ENCODE measurements at places on chromosomes 5 and 9. TPM values are rescaled to one million over a fixed set of nuclear protein-coding genes. Genes with fewer than 3 reads are reported as not detected.

Gene F2RL1
- polyA plus RNA-seq: 4.8 TPM

Gene CSF1R
- polyA plus RNA-seq: 0.59 TPM

Gene CCDC183
- 0.26 TPM for polyA plus RNA-seq

Gene ITGA1
- polyA plus RNA-seq: 16.5 TPM

DNA sequence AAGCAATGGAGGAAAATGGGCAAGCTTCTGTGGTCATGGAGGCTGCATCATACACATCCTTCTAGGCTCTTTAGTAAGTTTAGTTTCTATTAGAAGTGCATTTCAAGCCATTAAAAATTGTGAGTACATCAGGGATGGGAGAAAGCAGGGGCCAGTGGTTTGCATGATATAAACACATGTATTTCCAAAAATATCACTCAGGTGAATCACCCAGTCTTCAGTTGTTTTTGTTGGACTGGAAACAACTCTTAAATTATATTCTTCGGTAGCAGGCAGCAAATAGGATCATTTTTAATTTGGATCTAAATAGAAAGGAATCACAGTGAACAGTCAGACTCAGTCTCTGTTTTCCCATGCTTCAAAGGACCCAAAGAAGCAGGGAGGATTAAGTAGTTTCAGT lies 657.9 kb downstream of the TLR4 start:
- DNase-seq: no peak

GRCh38 chr9:38141746-38142591 lies 72.9 kb upstream of the SHB start:
- DNase-seq: no peak

DNA sequence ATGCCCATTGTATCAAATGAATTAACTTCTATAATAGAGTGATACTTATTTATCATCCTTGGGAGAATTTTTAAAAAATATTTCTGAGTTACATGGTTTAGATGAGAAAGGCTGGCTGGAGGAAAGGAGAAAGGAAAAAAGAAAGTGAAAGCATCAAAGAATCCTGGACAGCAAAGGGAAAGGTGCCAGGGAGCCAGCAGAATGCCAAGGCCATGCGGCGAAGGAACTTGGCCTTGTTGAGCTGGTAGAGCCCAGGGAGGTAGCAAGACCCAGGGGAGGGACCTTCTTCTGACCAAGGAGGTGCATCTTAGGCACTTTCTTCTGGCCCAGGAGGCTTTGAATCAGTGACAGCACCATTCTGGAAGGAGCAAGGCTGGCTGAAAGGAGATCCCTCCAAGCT lies 240.5 kb downstream of the ENC1 start:
- no peak for DNase-seq

- no peak for DNase-seq
Measured at GRCh38 chr9:129013674-129014073, 14.5 kb downstream of the SH3GLB2 start.

DNA sequence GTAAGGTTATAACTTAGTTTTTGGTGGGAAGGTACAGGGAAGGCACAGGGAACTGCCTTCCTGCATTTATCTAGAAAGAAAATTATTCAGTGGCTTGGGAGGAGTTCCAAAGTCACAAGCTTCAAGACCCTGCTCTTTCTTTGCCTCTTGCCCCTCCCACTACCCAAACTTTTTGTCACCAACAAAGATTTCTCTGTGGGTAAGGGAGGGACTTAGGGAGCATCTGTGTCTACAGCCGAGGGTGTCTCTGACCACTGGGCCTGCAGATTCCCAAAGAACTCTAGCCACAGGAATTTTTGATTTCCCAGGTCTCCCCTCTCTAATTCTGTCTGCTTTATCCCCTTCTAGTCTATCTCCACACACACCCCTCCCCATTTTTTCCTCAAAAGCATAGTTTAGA lies 2.1 kb downstream of the ECSCR start:
- DNase-seq: no peak

- DNase-seq: no peak
Measured at GRCh38 chr5:178207917-178208280, 3.6 kb downstream of the HNRNPAB start.

DNA sequence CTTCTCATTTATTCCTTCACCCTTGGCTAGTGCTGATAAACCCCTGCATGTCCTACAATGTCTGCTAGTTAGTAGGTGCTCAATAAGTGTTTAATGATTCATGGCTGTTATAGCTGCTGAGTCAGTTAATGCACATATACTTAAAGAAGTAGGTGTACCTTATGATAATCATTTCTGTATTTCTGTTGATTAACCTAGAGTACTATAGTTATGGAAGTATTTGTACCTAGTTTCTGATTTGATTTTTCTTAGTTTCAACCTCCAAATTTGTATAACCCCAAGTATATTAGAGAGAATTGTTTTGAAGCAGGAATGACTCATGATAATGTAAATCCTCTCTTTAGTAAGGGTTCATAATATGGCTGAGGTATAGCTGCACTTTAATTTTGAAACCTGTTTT lies 8.9 kb downstream of the SMAD5 start:
- DNase-seq: no peak

GRCh38 chr5:38660194-38660668 lies 103.8 kb upstream of the LIFR start:
- no peak for DNase-seq

- no peak for DNase-seq
Measured at GRCh38 chr9:114244570-114244969, 78.3 kb upstream of the ORM1 start.

DNA sequence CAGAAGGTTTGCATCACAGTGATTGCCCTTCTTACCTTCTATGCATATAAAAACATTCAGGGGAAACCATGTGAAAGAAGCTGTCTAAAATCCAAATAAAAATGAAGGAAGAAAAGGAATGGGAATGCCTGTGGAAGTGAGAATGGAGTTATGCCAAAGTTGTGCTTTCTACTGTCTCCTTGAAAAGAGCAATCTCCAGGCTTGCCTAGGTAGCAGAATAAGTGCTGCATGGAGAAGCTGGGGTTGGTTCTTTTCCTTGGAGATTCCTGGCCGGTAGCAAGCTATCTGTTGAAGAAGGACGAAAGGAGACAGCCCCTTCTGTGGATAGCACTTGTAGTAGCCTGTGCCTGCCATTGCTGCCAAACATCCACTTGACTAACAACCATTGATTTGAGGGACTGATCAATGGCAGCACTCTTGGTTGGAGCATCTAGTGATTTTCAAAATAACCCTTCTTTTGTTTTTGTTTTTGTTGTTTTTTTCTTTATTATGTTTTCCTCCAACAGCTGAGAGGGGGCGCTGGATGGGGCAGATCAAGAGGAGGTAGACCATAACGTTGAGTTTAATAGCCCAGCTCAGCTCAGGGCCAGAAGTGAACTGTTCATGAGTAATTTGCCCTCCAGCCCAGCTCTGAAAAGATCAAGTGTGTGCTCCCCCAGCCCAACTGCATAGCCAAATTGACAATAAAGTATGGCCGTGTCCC lies 1.6 kb downstream of the PLCXD3 start:
- no peak for DNase-seq

- DNase-seq: no peak
Measured at GRCh38 chr5:127608077-127608660, 40.7 kb upstream of the CTXN3 start.

GRCh38 chr9:93126151-93126781 lies 7.8 kb downstream of the NINJ1 start:
- DNase-seq: peak; percentile 46

- no peak for DNase-seq
Measured at GRCh38 chr5:151218177-151218576, 5.7 kb downstream of the CCDC69 start.

GRCh38 chr5:80487829-80488721 lies at the start of gene FAM151B:
TSS of gene FAM151B (plus strand) at chr5:80488100. CDS start at chr5:80488124, 24 bp downstream.
- peak; percentile 74 for DNase-seq

GRCh38 chr5:60843386-60843935 lies 608 bp downstream of the ELOVL7 start:
- DNase-seq: no peak

- DNase-seq: no peak
Measured at GRCh38 chr9:134655101-134655500, 13.5 kb downstream of the COL5A1 start.

DNA sequence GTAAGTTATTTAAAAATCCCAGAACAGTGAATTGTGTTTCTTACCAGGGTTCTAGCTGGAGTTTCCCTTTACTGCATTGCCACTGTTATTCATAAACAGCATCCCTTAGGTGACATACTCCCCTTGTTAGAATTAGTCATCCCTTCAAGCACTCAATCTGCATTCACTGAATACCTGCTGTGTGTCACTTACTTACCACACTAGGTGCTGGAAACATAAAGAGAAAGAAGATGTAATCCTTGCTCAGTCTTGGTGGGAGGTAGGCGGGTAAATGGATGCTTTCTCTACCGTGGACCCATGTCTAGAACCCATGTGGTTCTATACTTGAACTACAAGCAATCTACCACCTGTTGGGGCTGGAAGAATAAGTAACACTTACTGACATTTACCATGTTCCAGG lies 371.6 kb downstream of the KDM4C start:
- no peak for DNase-seq

DNA sequence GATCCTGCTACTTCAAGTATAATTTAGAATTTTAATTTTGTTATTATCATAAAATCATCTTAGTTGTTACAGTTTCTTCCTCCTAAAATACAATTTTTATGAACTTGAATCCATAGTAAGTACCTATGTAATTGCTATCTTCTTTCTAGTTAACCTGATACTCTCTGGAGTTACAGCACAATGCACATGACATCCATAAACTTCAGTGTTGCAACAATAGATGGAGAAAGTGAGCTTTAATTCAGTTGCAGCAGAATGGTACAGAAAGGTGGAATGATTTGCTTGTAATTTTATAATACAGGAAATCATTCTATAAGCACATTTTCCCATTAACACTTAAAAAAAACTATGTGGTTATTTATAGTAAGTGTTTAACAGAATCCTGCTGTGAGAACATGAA lies 372.0 kb downstream of the CDH9 start:
- no peak for DNase-seq

GRCh38 chr5:33850100-33850594 lies 41.6 kb downstream of the ADAMTS12 start:
- DNase-seq: peak; percentile 27

DNA sequence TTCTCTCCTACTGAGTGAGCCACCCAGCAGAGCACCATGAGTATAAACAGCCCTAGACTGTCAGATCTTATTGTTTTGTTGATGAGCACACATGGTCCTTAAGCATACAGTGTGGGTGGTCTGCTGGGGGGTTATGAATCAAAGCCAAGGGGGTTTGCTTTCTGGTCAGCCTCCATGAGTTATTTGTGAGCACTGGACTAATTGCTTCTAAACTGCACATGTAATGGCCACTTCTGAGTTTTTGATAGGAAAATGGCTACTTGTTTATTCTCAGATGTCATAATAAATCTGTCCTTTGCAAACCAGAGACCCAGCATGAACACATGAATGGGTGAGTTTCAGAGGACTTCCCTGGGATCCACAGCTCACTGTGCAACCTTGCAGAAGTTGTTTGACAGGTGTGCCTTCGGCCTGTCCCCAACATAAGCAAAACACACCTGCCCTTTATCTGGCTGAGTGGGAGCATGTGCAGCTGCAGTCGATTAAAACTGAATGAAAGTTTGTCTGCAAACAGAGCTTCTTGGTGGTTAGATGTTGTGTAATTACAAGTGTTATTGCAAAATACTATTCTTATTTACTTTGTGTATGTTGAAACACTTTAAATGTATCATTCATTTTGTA lies 35.9 kb downstream of the MAMDC2 start:
- no peak for DNase-seq

DNA sequence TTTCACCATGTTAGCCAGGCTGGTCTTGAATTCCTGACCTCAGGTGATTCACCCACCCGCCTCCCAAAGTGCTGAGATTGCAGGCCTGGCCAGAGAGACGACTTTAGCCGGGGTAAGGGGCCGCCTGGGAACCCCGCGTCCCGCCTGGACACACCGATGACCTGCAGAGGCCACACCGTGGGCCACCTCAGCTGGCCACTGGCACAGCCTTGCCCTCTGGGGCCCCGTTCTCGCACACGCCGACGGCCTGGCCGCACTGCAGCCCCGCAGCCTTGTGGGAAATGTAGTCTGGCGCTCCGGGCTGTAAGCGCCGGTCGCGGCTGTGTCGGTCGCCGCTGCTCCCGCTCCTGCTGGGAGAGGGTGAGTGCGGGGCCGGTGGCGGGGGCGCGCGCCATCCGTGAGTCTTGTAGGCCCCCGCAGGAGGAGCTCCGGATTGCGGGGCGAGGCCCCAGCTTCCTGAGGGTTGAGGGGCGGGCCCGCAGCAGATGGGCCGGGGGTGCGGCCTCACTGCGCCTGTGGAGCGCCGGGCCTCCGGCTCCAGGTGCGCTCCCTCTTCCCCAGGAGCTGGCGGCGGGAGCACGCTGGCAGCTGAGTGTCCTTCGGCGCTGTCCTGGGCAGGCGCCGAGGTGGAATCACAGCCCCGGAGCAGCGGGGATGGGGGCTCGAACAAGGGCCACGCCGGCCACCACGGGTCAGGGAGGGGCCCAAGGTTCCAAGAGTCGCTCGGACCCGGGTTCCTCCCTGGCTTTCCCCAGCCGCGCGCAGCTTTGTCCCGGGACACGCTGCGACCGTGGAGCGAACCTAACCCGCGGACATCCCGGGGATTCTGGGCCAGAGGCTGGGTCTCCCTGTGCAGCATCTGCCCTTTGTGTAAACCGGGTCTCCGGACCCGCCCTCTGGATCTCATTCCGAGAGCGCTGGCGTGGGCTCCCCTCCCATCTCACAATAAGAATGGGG lies at the start of gene ZFP2:
Gene ZFP2, plus strand, starts transcription at position 299 of the 957 bp plus-strand sequence. CDS start 35,401 bp downstream, outside the sequence.
- DNase-seq: no peak

- no peak for DNase-seq
Measured at GRCh38 chr9:129841071-129841470, 5.8 kb downstream of the USP20 start.

DNA sequence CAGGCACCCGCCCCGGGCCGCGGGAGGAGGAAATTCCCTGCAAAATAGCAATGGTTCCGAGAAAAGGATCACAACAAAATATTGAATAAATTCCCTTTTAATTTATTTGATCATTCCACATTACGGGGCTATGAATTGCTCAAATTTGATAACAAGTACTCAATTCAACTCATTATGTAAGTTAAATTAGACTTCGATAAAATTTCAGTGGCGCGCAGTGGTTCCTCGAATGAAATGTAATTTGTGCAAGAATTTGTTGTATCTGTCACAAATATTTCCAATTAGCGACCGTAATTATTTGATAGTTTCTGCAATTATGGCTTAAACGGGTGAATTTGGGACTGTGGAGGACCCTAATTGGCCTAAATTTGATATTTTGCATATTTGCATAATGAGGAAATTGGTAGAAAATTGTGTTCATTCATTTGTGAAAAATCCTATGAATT lies 76.0 kb upstream of the TBCA start:
- DNase-seq: no peak

DNA sequence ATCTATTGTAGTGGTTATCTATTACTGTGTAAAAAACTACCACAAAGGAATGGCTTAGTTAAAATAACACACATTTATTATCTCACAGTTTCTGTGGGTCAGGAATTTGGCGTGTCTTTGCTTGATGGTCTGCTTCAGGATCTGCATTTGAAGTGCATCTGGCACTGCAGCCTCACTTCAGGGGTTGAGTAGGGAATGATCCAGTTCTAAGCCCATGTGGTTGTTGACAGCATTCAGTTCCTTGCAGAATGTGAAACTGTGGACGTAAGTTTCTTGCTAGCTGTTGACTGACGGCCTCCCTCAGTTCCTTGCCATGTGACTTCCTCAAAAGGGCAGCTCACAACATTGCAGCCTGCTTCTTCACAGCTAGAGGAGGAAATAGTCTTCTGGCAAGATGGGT lies 2.1 kb upstream of the OGN start:
- DNase-seq: peak; percentile 44

Data from CD8-positive, alpha-beta memory T cell (primary cell).